Endodermal cell (in vitro differentiated cells): ENCODE measurements at places on chromosomes 2 and 18.

DNA sequence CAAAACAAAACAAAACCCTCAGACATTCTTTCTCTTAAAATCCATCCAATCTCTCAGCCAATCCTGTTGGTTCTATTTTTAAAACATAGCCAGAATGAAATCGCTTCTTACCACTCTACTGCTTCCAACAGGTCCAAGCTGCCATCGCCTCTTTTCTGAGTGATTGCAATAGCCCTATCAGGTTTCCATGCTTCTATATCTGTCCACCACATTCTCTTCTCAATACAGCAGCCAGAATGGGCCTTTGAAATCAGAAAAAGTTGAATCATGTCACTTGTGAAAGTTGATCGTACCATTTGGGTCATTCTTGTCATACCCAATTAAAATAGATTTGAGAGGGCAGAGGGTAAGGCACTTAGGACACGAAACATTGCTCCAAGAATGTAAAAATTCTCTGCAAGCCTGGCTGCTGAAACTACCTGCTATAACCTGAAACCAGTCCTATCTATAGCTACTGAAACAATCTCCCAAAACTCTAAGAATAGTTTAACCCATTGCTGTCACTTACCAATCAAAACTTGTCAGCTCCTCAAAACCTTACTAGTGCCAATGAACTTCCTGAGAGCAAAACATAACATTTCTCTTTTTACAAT, 3.3 kb upstream of the MTLN start:
- no peak for DNase-seq

GRCh38 chr2:240981280-240981679, 17.1 kb upstream of the SNED1 start:
- no peak for DNase-seq

DNA sequence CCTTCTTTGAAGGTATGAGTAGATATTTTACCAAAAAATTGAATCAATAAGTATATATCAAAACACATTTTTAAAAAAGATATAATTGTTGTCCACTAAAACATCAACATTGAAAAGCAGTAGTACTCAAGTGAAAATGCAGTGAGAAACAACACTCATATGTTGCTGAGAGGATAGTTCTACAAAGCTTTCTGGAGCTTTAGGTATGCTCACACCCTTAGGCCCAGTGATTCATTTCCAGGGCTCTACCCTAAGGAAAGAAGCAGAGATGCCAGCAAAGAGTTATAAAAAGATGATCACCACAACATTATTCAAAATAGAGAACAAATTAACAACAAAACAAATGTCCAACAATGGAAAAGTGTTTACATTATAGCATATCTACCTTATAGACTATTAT, 197.3 kb upstream of the CCDC150 start:
- DNase-seq: no peak

DNA sequence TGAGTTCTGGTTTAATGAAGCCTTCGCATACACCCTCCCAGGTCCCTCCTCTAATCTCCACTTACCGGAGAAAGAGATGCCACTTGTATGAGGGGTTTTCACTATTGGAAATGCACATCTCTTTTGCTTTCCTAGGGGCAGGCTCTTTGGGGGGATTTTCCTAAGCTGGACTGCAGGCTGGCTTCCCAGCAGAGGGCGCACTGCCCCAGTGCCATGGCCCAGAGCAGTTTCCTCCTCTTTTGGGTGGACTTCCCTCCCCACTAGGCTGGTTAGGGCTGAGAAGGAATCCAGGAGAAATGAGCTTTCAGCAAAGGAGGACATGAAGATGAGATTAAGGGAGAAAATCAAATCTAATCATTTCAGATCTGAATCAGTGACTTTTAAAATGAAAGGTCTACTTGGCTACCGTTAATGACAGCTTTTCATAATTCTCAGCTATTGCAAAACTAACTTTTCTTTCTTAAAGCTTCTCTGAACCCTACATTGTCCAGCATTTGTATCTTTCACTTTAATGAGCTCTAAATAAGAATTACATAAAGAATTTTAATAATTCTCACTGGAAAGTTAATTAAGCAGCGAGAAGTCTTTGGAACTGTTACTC, 784.1 kb upstream of the FANCL start:
- peak; percentile 88 for DNase-seq

- peak; percentile 76 for DNase-seq
Observed at GRCh38 chr2:240568678-240569522, 616 bp downstream of the RNPEPL1 start.

- no peak for DNase-seq
Observed at GRCh38 chr18:64134044-64134747, 14.7 kb downstream of the LINC00305 start.

GRCh38 chr2:169513926-169514325, 4.4 kb downstream of the KLHL41 start:
- DNase-seq: no peak

GRCh38 chr2:218334531-218334930, 22.1 kb upstream of the CATIP start:
- DNase-seq: no peak

- peak; percentile 60 for DNase-seq
Observed at GRCh38 chr18:34661464-34662087, 48.5 kb upstream of the DTNA start.

DNA sequence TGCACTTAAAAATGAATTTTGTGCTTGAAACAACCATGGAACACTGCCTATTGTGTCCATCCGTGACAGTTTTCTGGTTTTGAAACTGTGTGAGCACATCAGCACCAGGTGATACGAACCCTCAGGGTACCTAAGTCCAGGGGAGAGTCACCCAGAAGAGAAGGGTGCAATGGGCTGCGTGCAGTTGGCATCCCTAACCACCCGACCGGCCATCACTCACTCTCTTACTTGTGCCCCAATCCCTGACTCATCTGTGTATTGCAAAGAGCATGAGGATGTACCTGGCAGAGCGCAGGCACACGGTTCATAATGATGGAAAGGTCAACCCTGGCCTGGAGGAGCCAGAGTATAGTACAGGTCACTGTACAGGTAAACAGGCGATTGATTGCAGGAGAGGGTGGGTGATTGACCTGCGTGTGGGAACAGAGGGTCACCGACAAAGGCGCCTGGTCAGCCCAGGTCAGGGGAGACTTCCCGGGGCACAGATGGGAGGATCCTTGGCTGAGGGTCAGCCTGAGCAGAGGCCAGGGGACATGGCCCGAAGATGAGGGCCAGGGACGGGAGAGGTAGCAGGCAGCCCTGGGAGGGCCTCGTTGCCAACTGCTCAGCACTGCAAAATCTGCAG, 160.3 kb downstream of the SEPTIN10 start:
- DNase-seq: peak; percentile 18

DNA sequence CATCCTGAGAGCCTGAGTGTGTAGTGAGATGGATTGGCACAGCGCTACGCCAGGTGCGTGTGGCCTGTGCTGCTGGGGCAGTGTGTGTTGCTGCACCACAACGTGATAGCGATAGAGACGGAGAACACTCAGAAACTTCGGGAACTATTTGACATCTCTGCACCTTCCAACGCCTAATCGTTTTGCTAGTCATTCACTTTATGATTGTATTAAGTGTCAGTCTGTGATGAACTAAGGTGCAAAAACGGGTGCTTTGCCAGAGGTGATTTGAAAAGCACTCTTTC, 26.0 kb upstream of the IGFBP2 start:
- DNase-seq: no peak

- DNase-seq: no peak
Observed at GRCh38 chr2:32135409-32135808, 30.3 kb upstream of the SLC30A6 start.

DNA sequence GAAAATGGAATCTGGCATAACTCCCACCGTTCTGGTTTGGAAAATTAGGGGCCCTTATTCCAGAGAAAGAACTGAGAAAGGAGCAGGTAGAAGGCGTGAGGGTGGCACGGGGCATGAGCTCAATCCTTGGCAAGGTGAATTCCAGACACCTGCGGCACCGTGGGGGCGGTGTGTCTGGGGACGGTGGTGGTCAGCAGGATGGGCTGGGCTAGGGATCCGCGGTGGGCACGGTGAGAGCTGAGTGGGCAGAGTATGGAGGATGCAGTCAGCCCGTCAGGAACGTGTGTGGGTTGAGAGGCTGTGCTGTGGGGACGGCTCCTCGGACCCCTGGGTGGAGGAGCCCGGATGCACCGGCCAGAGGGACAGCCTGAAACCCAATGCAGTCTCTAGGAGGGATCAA, 61.1 kb downstream of the GNAL start:
- no peak for DNase-seq

GRCh38 chr18:58605027-58606020, 23.6 kb downstream of the ALPK2 start:
- peak; percentile 23 for DNase-seq

GRCh38 chr2:145764631-145765030, 1244.7 kb upstream of the ZEB2 start:
- DNase-seq: no peak

DNA sequence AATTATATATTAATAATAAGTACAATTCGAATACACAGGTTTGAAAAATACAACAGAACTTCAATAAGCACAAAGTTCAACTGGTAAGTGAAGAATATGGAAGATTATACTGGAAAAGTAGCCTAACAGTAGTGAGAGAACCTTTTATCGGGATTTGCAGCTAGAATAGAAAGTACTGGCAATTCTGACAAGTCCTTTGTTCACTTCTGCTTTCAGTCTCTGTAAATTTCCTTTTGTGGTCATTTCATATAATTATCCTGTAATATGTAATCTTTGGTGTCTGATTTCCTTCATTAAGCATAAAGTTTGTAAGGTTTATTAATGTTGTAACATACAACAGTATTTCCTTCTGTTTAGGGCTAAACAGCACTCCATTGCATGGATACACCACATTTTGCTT, 67.2 kb downstream of the CUL3 start:
- no peak for DNase-seq

DNA sequence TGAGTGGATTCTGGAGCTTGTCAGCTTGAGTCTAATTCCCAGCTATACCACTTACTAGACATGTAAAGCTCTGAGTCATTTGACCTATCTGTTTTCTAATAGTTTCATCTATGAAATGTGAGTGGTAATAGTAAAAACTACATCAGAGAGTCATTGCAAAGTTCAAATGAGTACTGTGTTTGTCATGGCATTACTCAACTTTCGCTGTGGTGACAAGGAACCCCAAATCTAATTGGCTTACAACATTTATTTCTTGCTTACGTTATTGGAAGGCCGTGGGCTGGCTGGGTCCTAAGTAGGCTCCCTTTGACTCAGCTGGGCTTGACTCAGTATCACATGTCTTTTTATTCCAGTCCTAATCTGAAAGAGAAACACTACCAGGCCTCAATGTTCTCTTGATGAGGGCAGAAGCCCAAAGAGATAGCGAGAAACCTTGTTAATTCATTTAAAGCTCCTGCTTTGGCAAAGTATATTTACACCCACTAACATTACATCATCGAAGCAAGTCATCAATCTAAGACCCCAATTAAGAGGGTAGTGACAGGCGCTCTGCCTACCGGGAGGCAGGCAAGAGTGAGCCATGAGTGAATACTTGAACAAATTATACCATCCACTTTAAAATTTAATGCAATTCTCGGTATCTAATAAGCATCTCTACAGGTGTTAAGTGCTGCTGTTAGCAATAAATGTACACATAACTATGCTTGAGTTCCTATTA, 431.8 kb upstream of the SPHKAP start:
- DNase-seq: no peak

- no peak for DNase-seq
Observed at GRCh38 chr2:128693743-128694029, 375.0 kb upstream of the HS6ST1 start.

- no peak for DNase-seq
Observed at GRCh38 chr2:113240150-113240914, 38.4 kb downstream of the PAX8 start.

DNA sequence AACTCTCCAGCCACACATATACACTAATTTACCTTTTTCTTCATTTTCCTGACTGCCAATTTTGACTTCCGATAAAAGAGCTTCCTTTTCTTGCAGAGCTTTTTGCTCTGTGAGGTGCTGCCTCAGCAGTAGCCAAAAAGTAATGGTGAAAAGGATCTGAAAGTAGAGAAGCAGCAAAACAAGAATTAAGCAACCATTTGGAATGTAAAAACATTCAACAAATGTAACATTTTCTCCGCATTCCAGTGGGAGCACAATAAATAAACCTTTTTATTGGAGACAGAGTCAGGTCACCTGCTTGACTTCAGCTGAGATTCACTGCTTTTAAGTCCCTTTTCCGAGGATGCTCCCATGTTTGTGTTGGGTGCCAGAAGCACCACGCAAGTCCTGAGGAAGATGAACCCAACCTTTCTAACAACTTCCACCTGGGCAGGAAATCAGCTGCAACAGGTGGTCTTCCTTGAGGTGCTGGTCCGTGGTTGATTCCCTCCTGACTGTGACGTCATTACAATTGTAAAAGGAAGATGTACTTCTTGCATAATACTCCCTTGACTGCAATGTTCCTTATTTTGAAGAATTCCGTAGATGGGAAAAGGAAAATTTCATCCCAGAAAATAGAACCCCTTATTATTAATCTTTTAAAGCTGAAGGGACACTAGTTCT, 265.5 kb downstream of the NAPG start:
- DNase-seq: no peak

- peak; percentile 24 for DNase-seq
Observed at GRCh38 chr18:13235981-13236380, 17.4 kb downstream of the LDLRAD4 start.

DNA sequence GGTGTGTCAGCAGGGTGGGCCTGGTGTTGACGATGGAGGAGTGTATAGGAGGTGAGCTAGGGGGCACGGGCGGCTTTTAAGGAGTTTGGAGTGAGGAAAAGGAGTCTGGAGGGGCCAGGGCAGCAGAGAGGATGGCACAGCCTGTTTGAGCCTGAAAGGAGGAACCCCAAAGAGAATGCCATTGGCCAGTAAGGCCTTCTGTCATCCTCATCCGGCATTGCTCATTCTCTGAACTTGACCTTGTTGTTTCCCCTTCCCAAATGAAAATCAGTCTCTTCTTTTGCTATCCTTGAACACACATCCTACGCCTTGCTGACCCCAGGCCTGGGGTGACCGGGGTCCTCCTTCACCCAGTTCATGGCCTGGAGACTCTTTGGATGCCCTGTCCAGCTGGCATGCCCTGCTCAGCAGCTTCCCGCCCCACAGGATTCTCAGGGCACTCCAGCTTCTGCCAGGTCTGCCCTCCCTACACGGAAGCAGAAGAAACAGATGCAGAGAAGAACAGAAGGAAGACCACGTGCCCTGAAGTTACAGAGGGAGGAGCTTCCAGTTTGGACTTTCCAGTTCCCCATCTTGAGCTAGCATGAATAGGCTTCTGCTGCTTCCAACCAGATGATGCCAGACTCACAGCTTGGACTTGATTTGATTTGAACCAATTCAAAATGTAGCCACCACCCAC, 20.5 kb upstream of the KIF3C start:
- no peak for DNase-seq

GRCh38 chr2:7982054-7982453, 699.8 kb upstream of the ID2 start:
- DNase-seq: no peak

GRCh38 chr2:161552015-161552414, 72.2 kb upstream of the SLC4A10 start:
- no peak for DNase-seq

- DNase-seq: no peak
Observed at GRCh38 chr2:166337932-166338331, 37.8 kb downstream of the SCN9A start.

DNA sequence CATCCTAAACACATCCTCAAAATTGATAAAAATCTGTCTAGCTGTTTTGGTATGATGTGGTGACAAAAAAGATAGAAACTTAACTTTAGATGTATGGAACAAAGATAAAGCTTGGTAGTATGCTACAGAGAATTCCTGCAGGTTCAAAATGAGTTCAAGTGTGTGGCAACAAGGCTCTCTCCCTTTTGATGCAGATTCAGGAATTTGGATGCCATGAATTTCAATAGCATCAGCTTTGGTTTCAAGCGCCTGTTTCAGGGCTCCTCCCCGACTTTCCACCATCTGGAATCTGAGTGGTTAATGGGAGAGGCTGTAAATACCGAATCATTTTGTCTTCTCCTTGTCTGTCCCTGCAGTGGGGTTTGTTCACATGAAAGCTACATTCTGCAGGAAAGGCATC, 180.6 kb downstream of the MTX2 start:
- peak; percentile 88 for DNase-seq
